ENCODE measurements at places on chromosomes 11 and 22.

DNA sequence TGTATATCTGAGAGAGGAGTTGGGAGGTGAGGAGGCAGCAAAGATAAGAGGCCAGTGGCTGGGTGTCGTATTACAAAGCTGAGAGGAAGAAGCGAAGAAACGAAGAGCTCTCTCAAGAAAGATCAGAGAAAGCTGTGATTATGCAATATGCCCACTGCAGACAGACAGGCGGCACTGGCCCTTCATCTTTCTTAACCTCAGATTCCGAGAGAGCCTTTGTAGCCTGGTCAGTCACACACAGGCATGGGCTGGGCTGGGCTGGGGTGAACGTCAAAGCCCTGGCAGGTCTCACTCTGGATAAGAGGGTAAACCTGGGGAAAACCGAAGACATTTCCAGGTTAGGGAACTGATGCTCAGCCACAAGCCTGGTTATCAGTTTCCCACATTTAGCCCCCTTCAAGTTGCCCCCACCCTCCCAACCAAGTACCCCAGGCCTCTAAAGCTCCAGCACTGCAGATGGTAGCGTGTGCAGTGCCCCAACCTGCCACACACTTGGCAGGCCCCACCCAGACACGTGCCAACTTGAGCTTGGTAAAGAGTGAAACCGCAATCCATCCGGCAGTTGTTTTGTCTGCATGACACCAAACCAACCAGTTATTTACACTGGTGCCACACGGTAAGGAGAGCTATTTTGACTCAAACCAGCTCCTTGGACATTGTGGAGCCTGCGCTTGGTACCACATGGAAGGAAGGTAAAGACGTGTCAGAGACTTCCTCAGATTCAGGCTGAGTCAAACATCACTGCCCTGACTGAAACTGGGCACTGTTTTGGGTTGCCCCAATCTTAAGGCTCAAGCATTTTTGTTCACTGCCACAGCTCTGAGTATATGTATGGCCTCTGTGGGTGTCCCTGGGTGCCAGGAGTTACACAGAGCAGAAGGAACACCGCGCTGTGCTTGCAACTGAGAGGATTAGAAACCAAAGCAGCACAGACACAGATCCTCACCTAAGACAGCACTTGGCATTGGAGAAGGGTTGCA is 135.9 kb downstream of the FDX1 start:
- DNase-seq = no peak

- DNase-seq = no peak
These were observed 28.8 kb downstream of the SLN start for GRCh38 chr11:107683061-107683460.

GRCh38 chr22:24105631-24106030 is 75.7 kb upstream of the SUSD2 start:
- DNase-seq = no peak

- no peak for DNase-seq
These were observed 31.5 kb downstream of the KIAA0930 start for GRCh38 chr22:45208993-45209838.

- DNase-seq = no peak
These were observed 718 bp downstream of the LTBP3 start for GRCh38 chr11:65557280-65558001.

- no peak for DNase-seq
These were observed 1340.9 kb downstream of the TBC1D22A start for GRCh38 chr22:48103126-48103875.

- DNase-seq = no peak
These were observed 72.6 kb downstream of the DEPDC5 start for GRCh38 chr22:31826443-31826842.

All from immature natural killer cell (primary cell).